ENCODE measurements at places on chromosomes 1 and 21.

DNA sequence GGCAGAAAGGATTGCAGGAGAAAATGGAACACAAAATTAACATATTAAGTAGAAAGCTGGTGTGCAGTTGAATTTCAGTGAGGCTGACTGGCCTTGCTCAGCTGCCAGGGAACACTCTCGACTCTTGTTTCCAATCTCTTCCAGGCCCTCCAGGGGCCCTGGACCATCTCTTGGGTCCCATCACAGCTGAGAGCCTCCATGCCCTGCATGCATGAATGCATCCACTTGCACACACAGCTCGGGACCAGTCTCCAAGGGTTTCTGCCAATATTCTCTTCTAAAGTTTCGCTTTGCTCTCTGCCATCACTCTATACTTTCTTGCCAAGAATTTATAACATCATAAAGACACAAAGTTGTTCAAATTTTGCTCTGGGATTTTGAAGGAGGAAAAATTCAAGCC is 200.3 kb downstream of the DSCAM start:
- DNase-seq = no peak

- DNase-seq = no peak
Measured at GRCh38 chr1:240876071-240876470, 264.1 kb upstream of the GREM2 start.

DNA sequence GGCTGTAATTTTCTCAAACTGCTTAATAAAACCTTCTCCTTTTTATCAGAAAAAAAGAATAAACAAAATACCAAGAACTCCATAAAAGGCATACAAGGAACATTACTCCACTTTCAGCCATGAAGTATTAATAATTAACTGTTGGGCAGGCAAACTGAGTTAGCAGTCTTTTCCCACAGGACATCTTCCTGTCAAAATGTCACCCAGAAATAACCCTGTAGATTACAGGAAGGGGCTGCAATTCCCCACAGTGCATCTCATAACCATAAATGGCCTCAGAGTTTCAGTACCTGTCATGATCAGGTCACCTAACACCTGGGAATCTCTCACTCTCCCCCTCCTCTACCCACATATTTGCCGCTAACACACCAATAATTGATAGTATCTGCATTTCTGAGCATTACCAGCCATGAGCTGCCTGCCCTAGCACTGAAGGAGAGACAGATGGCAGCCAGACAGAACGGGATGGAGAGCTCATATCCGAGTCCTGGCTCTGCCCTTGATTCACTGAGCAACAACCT is 475.0 kb downstream of the SMYD3 start:
- DNase-seq = peak; percentile 83

DNA sequence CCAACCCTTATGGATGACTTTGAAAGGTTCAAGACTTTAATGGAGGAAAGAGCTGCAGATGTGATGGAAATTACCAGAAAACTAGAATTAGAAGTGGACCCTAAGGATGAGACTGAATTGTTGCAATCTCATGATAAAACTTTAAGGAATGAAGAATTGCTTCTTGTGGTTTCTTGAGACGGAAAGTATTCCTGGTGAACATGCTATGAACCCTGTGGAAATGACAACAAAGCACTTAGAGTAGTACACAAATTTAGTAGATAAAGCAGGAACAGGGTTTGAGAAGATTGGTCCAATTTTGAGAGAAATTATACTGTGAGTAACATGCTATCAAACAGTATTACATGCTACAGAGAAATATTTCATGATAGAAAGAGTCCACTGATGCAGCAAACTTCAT is 215.4 kb downstream of the OMA1 start:
- DNase-seq = no peak

- no peak for DNase-seq
Measured at GRCh38 chr21:43762303-43763128, 13.6 kb downstream of the CSTB start.

DNA sequence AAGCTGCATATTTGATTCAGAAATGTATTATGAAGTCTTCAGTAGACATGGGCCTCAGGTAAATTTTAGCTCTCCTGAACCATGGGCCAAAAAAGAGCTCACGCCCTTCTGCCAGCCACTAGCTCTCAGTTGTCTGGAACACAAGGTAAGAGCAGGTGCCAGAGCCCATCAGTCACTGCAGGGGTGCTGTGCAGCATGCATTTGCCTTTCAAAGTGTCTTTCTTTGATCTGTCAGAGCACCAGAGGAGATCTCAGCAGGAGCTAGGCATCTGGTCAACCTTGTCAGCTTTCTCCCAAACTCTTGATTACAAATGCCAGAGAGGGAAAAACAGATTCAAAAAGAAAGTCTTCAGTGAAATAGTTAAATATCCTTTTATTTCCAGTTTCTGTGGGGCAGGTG is 332.3 kb downstream of the COL11A1 start:
- DNase-seq = no peak

- DNase-seq = peak; percentile 23
Measured at GRCh38 chr1:117013309-117013858, 11.8 kb downstream of the CD101 start.

DNA sequence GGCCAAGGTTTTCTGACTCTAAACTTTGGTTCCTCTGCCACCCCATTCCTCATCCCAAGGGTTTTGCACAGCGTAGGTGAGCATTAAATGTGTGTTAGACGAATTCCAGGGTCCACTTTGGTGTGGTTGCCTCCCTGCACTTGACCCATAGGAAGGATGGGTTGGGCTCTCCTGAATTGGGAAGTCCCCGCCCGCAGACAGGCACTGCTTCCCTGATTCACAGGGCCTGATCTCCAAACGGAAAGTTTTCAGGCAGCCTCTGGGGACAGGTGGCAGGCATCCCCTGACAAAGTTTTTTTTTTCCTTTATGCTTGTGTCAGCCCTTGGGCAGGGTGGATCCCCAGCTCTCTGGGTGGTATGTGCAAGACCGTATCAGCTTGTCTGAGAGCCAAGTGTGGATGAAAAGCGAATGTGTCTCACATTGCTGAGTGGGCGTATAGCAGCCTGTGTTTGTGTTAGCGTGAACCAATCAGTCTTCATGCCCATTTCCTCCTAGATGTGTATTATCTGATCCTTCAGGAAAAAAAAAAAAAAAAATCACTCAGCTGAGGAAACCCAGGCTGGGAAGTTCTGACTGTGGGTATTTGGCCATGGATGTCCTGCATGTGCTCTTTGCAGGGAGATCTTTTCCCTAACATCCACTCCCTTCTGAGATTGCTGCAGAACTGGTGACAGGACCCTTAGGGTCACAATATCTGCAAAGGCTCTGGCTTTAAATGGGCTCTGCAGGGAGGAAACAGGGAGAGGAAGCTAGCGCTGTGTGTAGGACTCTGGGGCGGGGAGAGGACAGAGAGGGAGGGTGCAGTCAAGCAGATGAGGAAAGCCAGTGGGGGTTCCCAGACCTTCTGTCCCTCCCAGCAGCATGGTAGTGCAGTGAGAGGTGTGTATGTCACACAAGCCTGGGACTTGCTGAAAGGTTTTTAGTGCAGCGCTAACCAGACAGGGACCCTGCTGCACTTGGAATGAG is 42.2 kb upstream of the TRABD2B start:
- DNase-seq = peak; percentile 74

GRCh38 chr1:36433102-36433501 is 17.1 kb downstream of the OSCP1 start:
- peak; percentile 26 for DNase-seq

DNA sequence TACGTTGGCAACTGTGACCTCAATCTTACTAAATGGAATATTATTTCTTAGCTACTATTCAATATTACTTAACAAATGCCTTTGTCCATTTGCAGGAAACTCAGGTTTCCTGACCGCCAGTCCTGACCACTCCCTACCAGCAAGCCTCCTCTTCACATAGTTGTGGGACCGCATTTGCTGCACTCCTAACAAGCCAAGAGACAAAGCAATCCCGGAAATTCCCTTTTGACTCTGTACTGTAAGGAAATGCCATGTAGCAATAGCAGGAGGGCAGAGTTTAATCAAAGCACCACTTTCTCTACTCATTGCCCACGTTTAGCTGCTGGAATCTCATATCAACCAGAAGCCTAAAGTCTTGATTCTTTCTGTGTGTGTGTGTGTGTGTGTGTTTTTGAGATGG is 28.1 kb upstream of the ACBD6 start:
- peak; percentile 98 for DNase-seq

DNA sequence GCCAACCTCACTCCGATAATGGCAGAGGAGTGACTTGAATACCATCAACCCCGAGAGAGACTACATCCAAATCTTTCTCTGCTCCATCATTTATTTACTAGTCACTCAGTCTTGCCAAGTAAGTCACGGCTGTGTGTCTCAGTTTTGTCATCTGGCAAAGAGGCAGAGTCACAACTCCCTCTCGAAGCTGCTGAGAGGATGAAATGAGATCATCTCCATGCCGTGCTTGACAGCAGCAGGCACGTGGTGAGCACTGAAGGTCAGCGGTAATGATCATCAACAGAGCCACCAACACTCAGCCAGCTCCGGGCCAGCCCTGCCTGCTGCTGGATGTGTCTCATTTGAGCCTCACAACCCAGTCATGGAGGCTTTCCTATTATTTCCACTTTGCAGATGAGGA is 19.9 kb downstream of the ALDH4A1 start:
- peak; percentile 41 for DNase-seq

- DNase-seq = no peak
Measured at GRCh38 chr1:85616364-85616705, 35.8 kb downstream of the CCN1 start.

- no peak for DNase-seq
Measured at GRCh38 chr21:45049714-45050344, 24.6 kb upstream of the ADARB1 start.

DNA sequence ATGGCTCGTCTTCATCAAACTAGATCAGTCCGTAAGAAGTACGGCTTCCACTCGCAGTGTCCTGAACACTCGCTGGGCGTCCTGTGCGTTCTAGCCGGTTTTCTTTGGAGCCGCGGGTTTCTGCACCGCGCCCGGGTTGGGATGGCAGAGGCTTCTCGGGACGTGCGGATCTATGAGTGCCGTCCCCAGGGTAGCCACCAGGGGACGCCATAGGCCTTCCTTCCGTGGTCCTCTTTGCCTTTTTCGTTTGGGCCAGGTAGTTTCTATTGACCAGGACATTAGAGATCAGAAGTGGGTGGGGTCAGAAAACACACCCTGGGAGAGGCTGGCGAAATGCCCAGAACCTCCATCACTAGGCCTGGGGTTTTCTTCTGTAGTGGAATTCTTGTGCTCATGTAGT is 273.8 kb downstream of the FAM72C start:
- DNase-seq = peak; percentile 7

DNA sequence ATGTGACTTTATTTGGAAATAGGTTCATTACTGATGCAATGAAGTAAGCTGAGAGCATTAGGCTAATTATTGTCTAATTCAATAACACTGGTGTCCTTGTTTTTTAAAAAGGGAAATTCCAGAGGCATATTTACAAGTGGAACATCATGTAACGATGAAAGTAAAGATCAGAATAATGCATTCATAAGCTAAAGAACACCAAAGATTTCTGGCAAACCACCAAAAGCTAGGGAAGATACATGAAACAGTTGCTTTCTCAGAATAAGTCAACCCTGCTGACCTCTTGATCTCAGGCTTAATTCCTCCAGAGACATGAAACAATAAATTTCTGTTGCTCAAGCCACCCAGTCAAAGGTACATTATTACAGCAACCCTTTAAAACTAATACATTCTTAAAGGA is 20.3 kb upstream of the IFI16 start:
- DNase-seq = peak; percentile 9

- DNase-seq = no peak
Measured at GRCh38 chr1:37169743-37170275, 135.5 kb upstream of the GRIK3 start.

GRCh38 chr1:240719953-240720700 is 108.2 kb upstream of the GREM2 start:
- no peak for DNase-seq

DNA sequence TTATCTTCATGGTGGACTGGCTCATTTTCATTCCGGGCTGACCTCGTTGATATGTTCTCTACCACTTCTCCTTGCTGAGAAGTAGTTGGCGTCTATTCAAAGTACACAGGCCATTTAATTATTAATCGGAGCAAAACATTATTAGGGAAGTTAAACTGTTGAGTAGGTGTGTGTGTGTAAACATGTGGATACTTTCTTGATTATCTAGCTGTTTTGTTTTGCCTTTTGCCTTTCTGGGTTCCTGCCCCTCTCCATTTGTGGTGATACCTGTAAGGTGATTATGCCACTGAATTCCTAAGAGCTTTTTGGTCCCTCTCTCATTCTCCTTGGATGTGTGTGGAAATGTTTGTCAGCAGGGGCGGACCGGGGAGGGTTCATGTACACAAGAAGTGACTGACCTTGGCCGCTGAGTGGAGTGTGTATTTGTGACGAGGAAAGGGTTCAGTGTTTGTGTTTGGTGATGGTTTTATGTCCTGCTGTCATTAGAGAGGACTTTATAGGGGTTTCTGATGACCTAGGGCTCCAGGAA is 56.6 kb upstream of the PPP2R5A start:
- DNase-seq = peak; percentile 96

DNA sequence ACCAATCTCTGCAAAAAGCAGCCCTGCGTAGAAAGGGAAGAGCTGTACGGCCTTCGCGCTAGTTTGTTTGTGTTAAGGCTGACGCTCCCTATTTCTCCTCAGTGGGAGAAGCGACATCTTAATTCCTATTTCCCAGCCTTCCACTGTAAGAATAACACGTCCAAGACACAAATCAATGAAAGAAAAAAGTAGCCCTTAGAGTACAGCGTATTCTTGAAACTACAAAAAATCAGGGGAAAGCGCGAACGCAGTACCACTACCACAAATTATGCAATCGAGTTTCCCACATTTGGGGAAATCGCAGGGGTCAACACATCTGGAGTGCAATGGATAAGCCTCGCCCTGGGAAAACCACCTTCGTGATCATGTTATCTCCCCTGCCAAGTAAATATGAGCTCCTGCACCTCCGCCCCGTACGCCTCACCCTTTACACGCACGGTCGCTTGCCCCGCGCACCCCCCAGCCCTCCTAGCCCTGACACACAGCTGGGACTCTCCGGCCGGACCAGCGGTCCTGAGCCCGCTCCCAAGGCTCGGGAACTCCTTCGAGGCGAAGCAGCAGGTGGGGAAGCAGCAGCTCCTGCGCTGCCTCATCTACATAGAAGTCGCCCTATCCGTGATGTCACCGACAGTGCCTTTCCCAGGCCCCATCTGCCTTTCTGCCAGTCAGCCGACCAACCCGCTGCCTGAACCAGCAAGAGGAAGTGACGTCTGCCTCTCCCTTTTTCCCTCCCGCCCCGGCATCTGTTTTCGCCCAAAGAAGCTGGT is 94.7 kb downstream of the PPIAL4G start:
- peak; percentile 92 for DNase-seq

GRCh38 chr1:68116643-68117235 is 66.3 kb upstream of the DIRAS3 start:
- peak; percentile 32 for DNase-seq

DNA sequence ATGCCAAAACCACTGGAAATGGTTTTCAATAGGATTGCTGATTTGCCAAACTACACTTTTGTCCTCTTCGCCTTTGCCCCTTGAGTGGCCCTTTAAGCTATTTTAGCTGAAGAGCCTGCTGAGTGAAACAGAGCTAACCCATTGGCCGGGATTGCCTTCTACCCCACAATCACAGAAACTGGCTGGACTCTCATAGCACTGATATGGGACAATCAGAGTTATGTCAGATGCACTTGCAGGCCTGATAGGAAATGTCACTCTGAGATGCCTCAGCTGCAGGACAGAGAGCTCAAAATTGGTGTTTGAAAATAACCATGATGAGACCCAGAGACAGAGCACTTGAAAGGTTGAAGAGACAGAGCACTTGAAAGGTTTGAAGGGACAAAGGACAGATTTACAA is 354.4 kb downstream of the BRINP2 start:
- DNase-seq = no peak

- DNase-seq = no peak
Measured at GRCh38 chr1:29825941-29826415, 589.7 kb downstream of the PTPRU start.

- no peak for DNase-seq
Measured at GRCh38 chr1:34842952-34843371, 16.6 kb downstream of the SMIM12 start.

GRCh38 chr1:209672705-209673630 is 2.2 kb upstream of the G0S2 start:
- peak; percentile 69 for DNase-seq
